ENCODE measurements at places on chromosomes 6 and 20.
A peak's percentile ranks its signal among the peaks of the same experiment; 100 is the strongest.

GRCh38 chr6:167906899-167907298 is 80.2 kb downstream of the AFDN start:
- no peak for DNase-seq

- no peak for DNase-seq
These were observed 39.0 kb downstream of the PLAGL1 start for GRCh38 chr6:143969077-143969476.

DNA sequence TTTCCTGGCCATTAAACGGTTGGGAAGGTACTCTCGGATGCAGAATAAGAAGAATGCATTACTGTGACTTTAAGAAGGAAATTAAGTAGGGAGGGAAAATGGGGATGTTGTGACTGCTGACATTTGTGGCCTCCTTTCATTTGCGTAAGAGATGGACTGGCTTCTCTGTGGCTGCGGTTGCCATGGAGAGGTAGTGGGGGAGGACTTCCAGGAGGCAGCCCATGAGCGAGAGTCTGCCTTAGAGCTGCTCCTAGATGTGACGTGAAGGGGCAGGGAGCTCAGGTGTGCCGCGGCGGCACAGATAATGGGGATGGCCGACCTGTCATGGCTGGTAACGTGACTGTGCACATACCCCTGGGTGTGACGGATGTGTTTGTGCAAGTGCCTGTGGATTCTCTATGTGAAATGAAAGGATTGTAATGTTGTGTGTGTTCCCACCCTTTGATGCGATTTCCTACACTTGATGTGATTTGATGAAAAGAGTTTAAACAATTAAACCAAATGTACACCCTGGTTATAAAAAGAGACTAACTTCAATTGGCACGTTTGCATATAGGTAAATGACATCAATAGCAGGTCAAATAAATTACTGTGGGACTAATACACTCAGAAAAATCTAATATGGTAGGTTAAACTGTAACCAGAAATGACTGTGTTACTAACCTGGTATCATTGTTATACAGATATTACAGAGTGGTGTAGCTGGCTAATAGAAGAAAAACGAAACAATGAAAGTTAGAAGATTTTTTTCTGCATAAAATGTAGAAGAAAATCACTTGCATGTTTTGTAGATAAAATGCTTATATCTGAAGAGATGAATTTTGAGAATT is 48.9 kb downstream of the HIVEP1 start:
- DNase-seq: peak; percentile 79

DNA sequence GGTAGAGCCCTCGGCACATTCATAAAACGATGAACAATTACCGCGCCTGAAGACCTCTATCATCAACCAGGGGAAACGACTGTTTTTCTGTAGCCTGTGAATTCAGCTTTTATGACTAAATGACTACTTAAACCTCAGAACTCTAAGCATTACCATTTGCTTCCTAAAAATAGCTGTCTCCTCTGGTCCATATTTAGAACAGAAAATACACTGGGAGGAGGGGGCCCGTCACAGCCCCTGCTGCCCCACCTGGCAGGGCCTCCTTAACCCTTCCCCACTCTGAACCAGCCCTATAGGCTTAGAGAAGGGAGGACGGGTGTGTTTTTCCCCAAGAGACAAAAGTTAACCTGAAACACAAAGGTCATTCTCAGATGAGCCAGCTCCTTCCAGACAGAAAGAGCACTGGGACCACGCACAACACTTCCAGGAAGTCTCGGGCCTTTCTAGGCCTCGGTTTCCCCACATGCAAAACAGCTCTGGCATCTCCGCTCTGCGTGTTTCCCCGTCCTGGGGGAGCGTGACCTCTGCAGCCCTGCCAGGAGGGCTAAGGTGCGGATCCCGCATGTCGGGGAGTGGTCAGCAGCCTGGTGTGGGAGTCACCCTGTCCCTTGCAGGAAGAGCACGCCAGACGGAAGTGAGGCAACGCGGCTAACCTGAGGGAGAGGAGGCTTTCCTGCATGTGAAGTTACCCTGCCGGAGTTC is 193.9 kb downstream of the DLL1 start:
- no peak for DNase-seq

- DNase-seq: no peak
These were observed 199.0 kb downstream of the ARHGAP18 start for GRCh38 chr6:129510950-129511349.

GRCh38 chr6:91099479-91099878 is 512.6 kb upstream of the MAP3K7 start:
- no peak for DNase-seq

DNA sequence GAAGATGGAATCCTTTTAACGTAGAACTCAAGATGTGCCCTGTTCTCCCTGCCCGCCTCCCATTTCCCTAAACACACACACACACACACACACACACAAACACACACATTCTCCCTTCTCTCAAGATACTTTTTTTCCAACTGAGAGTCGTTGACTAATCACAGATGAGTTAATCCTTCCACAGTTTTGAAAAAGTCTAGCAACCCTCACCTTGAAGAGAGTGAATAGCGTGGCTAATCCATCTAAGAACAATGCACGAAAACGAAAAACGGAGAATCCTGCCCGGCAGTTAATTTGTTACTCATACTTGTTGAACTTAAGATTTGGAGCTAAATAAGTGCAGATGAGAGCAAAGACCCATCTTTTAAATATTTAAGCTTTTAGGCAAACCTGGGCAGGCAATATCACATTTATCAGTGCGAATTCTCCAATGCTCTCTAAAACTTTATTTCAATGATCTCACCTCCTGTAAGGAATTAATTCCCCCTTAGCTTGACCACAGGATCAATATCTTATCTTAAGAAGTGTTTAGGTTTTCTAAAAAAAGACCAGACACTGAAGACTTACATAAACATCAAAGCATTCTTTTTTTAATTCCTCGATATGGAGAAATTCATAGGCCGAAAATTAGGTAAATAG is 1.1 kb downstream of the AGPAT4 start:
- no peak for DNase-seq

DNA sequence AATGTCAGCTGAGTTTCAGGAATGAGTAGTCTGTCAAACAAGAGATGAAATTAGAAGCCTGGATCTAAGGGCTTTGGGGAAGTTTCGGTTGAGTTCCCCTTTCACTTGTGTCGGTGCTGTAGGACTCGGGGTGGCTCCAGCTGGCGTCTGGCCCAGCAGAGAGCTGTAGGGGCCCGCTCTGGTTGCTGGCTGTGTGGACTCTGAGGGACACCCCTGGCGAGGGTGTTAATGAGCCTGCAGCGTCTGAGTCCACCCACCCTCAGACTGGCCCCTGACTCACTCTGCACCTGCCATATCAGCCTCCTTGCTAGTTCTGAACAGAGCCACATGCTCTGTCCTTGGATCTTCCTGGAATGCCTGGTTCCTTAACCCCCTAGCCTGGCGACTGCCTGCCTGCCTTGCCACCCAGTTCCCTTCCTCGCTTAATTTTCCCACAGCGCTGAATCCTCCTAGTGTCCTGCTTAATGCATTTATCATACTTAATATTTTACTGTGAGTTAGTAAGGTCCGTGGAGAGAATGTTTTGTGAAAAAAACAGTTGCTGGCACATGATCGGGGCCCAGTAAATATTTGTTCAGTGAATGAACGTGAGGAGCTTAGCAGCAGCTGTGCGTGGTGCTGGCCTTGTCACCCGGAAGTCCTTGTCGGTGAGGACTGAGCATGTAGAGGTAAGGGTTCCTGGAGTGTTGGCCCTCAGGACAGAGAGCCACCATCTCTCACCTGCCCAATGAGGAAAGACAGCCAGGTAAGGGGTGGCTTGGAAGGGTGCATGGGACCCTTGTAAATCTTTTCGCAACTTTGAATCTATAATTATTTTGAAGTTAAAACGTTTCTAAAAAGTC is 1.6 kb downstream of the DNAJC5 start:
- peak; percentile 65 for DNase-seq

DNA sequence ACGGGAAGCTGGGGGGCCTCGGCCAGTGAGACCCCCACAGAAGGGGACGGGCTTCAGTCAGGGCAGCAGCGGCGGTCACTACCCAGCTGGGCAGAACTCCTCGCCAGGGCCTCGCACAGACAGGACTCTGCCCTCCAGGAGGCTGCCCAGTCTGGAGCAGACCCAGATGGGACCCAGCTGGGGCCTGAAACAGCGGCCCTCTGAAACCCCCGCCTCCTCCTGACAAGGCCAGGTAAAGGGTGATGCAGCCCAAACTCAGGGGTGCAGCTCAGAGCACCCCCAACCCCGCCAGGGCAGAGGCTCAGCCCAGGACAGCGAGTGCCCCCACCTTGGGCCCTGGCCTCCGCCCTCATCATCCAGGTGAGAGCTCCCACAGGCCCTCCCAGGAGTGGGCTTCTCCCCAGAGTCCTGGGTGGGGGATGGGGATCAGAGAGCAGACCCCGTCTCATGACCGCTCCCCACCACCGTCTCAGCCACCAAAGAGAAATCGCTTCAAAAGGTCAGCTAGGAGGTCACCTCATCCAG is 2.2 kb downstream of the EEF1A2 start:
- DNase-seq: no peak

DNA sequence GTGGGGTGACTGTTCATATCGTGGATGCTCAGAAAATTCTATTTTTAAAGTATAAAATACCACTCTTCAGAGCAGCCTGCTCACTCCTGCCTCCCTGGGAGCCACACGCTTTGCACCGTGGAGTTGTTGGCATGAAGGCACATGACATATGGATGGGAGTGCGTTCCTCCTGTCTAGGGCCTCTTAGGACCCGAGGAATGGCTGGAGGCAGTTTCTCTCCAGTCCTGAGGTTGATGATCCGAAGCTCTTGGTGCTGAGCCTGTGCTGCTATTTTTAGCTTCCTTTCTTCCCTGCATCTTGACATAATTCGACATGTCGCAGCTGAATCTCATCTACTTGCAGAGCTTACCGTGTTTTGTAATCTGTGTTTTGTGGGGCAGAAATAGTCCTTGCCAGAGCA is 73.9 kb downstream of the PHACTR3 start:
- no peak for DNase-seq

GRCh38 chr6:158398252-158399024 is 86.2 kb downstream of the TULP4 start:
- no peak for DNase-seq

DNA sequence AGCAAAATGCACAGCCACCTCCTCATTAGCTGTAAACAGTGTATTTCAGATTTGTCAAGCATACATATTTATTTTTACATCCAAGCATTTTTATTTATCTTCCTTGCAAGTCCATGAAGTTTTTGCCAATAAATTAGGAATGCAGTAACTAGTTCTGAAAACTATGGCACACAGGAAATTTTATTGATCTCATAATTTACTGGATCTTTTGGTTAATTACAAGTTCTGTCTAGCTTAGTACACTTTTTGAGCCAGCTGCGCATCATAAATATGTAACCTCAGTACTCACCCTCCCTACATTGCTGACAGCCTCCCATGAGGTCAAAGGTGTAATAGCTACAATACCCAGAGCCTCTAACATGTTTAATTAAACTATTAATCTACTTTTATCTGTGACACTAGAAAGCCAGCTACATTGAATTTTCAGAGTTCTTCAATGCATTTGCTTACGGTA is 898.2 kb downstream of the KIF16B start:
- no peak for DNase-seq

GRCh38 chr20:9298906-9299305 is 215.5 kb upstream of the LAMP5 start:
- no peak for DNase-seq

DNA sequence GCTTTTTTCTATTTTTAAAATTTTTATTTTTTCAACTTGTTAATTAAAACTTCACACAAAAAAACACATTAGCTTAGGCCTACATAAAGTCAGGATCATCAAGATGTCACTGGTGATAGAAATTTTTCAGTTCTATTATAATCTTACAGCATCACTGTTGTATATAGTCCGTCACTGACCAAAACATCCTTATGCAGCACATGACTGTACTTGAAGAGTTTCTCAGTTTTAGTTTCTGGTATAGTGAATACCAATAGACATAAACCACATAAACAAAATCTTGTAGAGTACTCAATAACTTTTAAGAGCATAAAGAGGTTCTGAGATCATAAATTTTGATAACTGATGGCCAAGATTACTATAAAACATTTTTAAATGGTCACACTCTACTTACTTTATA is 71.8 kb downstream of the ASCC3 start:
- no peak for DNase-seq

DNA sequence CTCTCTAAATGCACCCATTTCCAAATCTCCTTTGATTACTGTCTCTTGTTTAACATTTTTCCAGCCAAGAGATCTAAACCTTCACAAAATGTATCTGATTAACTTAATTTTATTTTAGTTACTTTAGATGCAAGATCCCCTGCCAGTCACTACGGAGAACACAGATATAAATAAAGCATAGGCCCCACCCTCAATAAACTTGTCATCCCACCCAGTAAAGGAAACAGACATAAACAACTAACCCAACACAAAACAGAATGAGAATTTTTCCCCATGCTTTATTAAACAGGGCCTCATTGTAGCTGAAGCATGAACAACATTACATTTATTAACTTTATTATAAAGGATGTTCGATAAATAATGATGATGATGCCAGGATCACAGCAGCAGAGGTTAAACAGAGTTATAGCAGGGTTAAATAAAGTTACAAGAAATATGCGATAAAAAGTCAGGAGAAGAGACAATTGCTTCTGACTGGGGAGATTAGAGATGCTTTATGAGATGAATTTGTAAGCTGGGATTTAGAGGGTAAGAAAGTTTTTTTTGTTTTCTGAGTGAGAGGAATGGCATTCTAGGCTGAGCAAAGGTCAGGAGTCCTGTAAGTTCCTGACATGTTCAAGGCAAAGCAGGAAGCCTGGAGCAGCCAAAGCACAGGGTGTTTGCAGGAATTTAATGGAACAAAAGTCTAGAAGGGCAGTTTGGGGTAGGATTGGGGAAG is 41.1 kb downstream of the TFAP2A start:
- DNase-seq: no peak

- DNase-seq: no peak
These were observed 233.5 kb downstream of the TMEM242 start for GRCh38 chr6:157089851-157090250.

DNA sequence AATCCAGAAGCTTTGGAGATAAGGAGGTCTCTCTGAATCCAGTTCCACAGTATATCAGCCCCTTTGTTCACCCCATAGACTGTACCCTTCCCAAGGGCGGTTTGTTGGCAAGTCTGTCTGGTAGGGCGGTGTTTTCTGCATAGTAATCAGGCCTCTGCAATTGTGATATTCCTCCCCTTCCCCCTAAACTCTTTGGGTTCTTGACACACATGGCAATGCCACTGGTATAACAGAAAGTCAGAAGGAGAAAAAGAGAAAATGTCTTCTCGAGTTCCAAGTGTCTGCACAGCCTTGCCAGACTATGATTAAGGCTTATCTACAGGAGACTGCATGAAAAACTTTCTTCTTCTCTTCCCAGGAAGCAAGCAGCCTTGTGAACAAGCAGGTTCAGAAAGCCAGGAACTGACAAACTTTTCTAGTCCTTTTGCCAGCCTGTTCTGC is 45.6 kb downstream of the FOXO3 start:
- DNase-seq: no peak
